ENCODE measurements at places on chromosomes 11 and 22.

DNA sequence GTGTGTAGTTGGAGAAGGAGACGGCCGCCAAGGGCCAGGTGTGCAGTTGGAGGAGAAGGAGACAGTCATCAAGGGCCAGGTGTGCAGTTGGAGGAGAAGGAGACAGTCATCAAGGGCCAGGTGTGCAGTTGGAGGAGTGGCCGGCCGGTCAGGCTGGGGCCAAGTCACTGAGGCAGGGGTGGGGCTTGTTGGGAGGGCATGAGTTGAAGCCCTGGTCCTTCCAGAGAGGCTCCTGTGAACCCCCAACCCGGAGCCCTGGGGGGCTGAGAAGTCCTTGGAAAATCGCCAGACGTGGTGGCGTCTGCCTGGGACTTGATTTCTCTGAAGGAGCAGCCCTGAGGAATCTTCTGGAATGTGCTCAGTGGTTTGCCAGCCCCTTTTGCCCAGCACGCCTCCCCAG, 1320.5 kb downstream of the BRD1 start:
- no peak for DNase-seq

DNA sequence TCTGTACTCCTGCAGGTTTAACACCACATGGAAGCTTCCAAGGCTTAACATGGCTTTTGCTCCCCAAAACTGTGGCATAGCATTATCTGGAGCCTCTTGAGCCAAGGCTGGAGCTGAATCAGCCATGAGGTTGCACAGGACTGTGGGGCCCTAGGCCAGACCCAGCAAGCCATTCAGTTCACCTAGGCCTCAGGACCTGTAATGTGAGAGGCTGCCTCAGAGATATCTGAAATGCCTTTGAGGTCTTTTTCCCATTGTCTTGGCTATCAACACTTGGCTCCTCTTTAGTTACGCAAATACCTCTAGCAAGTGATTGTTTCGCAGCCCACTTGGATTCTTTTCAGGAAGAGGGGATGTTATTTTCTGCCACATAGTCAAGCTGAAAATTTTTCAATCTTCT, 72.0 kb downstream of the VPREB1 start:
- no peak for DNase-seq

GRCh38 chr22:41841085-41841712, 8.3 kb downstream of the SREBF2 start:
- no peak for DNase-seq

DNA sequence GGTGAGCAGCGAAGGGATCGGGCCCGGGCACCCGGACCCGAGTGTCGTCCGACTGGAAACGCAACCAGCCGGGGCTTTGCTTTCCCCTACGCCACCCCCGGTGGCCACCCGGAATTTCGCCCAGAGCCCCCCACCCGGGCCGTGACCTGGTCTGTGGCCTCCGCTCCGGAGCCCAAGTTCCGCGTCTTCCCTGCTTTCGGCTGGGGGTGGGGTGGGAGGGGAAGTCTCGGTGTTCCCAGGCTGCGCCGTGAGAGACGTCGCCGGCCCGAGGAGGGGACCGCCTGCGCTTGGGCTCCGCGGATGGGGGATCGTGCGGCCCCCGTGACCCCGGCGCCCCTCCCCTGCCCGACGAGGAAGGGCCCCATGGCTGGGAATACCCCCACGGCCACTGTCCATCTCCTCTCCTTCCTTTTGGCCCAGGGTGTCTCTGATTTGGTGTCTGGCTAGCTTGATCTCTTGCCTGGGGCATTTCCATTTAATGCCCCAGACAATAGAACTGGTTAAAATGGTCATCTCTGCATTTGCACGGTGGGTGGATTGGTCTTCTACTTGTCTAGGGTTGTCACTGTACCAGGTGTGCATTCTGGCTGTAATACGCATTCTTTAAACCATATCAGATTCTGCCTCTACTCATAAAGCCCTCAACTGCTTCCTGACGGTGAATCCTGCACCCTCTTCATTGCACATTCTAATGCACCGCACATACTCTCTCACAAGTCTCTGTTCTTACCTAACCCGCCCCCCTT, 789 bp downstream of the SIK2 start:
- no peak for DNase-seq

DNA sequence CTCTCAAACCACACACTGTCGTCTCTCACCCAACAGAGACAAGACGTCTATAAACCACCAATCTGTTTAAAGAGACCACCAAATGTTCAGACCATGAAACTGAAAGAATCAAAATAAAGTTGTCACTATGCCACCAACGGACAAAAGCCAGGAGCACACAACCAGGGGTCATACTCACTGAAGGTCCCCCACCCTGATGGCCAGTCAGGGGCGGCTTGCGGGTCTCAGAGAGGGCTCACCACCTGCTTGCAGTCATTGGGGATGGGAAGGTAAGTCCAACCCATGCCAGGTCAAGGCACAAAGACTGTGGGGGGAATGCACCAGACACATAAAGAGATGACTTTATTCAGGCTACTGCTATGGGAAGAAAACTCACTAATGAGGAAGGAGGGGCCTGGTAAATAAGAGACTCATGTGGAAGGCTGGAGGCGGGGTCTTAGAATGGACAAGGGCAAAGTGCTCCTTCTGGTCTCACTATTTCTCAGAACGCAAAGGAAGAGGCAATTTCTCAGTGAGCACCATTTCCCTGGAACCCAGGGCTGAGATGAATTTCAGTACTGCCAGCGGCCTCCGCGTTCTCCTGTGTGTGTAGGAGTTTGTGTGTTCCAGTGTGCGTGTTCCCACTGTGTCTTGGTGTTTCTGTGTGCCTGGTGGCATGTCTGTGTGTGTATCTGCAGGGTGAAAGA, 17.3 kb downstream of the SCARF2 start:
- DNase-seq, result no peak

GRCh38 chr11:8009856-8010255, 22.7 kb downstream of the EIF3F start:
- DNase-seq, result no peak

DNA sequence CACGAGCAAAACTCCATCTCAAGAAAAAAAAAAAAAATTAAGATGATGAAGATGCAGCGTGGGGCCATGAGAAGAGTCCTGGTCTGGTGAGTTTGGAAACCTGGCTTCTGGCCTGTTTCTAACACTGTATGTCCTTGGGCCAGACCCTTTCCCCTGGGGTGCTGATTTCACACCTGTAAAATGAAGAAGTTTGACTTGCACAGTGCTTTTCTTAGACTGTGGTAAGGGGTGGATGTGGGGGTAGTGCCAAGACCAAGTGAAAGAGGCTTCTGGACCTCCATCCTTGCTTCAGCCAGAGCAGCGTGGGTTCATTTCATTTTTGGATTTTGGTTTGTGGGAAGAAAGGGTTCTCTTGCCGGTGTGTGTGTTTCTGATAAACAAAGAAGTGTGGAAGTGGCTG, 42.1 kb downstream of the PTPRJ start:
- DNase-seq, result no peak

DNA sequence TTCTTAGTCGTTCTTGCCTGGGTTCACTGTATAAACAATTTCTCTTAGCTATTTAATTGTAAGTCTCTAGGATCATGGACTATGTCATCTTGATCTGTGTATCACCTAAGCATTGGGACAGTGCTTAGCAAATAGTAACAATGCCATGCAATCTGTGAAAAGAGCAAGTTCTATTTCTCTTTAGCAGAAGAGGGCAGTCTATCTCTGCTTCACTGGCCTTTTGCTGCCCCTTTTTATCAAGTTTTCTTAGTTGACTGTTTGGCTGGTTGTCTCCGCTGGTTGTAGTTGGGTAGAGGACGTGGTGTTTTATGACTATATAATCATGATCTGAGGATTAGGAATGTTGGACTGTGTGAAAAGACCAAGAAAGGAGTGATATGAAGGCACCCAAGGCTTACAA, 315.0 kb downstream of the JRKL start:
- DNase-seq, result no peak

DNA sequence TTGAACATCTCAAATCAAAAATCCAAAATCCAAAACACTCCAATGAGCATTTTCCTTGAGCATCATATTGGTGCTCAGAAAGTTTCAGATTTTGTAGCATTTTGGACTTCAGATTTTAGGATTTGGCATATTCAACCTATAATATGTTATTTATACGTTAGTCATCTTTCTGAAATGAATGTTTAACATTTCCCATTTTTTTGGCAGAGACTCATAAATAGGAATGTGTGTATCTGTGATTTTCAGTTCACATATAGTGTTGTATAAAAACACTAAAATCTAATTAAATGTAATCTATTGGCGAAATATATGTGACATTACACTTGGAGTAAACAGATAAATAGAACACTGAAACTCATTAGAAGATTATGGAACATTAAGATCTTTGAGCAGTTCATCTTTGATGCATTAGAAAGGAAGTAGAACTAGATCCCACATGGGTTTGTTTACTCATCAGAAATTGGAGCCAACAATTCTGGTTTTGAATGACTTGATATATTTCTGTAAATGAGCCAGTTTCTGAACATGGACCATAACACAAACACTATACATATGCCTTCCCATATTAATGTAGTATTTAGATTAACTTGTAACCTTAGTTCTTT, 153.1 kb downstream of the UVRAG start:
- no peak for DNase-seq

DNA sequence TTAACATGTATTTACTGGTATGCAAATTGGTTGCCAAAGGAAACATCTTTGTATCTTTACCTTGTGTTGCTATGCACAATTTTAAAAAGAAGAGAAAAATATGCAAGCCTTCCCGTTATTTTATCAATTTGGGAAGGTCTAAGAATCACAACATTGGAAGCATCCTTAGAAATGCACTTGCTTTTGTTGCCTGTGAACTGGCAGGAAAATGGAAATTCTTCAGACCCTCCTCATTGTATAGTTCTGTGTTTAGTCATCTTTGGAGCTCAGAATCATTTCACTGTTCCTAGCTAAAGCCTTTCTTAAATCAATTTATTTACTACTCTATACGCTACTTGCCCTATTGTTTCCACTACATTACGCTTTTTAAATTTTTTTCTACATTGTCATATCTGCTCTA, 574.5 kb downstream of the DLG2 start:
- DNase-seq, result no peak

GRCh38 chr11:86444981-86445380, 70.3 kb downstream of the CCDC81 start:
- DNase-seq, result no peak

DNA sequence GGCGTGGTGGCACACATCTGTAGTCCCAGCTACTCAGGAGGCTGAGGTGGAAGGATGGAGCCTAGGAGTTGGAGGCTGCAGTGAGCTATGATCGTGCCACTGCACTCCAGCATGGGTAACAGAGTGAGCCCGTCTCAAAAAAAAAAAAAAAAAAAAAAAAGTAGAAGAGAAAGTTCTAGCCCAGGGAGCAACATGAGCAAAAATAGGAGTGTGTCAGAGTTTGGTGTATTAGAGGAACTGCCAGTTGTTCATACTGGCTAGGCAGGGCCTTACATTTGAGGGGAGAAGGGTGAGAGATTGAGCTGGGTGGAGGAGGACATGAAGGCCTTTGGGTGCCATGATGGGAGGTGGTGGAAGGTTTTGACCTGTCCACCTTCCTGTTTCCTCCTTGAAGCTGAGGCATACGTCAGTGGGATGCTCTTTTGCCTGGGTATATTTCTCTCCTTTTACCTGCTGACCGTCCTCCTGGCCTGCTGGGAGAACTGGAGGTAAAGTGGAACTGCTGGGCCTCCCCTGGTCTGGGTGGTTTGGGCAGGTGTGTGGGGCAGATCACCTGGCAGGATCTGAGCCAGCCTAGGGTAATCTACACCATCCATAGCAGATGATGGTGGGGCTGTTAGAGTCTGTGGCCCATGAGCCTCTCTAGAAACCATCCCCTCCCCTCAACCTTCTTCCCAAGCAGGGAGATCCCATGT, 7.3 kb downstream of the SIDT2 start:
- no peak for DNase-seq

- DNase-seq, result no peak
These were observed 97.7 kb downstream of the TP53I11 start for GRCh38 chr11:44852952-44853351.

DNA sequence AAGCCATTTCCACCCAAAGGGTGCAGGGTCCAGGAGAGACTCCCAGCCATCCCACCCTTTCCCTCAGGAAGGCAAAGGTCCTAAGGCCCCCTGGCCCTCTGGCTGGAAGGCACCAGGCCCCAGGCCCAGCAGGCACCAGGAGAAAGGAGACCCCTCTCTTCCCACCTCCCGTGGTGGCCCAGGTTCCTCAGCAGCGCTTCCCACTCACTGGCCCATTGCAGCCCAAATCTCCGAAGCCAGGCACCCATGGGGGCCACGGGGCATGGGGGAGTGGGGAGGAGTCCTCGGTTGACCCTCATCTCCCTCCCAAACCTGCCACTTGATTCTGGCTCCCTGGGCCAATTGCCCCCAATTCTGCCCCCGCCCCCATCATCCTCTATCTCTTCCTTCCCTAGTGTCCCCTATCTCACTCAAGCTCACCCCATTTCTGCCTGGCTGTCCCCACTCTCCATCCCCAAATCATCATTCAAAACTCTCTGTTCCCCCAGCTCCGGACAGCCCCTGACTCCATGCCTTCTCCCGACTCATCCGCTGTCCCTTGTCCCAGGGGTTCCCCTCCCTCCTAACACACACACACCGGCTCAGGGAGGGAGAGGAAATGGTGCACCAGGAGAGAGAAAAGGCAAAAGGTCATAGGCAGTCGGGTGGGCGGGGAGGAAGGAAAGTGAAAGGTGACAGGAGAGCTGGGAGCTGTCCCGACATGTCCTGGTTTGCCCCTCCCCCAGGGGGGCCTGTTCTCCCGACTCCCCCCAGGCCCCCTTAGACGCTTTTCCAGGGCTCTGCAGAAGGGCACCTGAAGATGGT, 1.2 kb downstream of the LIF start:
- DNase-seq, result no peak

- no peak for DNase-seq
These were observed 159.9 kb downstream of the FBXO7 start for GRCh38 chr22:32634421-32634981.

DNA sequence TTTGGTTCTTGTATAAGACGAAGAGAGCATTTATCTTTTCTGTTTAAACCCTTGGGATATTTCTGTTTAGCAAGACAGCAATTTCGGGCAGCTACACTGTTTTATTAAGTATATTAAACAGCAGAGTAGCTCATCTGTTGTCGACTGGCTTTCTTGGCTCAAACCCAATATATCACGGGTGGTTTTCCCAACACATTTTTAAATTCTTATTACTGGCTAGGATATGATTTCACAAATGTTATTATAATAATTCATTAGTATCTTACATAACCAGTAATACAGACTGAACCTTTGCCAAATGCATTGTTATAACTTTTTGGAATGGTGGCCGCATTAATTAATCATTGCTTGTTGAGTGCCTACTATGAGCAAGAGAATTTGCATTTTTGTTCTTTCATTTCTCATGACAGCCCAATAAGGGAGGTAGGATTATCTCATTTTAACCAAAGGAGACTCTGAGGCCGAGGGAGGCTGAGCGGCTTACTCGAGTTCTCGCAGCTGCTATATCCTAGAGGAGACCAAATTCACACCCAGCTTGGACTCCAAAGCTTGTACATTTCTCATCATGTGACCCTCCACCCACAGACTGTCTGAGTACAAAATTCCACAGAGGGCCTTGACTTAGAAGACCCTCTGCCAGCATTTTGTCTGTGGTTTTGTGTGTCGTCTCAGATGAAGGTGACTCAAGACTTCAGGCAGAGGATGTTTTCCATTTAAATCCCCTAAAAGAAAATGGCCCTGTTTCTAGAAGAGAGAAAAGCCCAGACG, 304.9 kb downstream of the NTM start:
- DNase-seq, result no peak

- peak; percentile 28 for DNase-seq
These were observed 2.6 kb upstream of the GCAT start for GRCh38 chr22:37804881-37805809.

- DNase-seq, result no peak
These were observed 24.5 kb upstream of the DGKZ start for GRCh38 chr11:46322759-46323158.

- no peak for DNase-seq
These were observed 64.2 kb upstream of the BLID start for GRCh38 chr11:122179961-122180834.

- DNase-seq, result no peak
These were observed 328.2 kb upstream of the NCAM1 start for GRCh38 chr11:112632866-112633505.

Data from effector memory CD4-positive, alpha-beta T cell (primary cell).